ENCODE measurements at places on chromosomes 3 and 15.

DNA sequence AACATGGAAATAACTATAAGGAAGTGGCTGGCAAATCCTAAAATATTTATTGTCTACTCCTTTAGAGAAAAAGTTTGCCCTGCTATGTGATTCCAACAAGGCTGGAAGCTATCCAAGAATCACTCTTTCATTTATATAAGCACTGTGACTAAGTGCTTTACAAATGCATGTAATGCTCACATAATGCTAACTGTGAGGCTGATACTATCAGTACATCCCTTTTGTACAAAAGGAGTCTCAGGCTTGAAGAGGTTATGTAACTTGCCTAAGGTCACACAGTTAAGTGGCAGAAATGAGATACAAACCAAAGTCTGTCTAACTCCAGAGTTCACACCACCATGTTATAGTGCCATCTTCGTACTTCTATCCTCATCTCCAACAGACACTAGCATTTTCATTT, 17.0 kb downstream of the TOPBP1 start:
- DNase-seq: peak; percentile 94

GRCh38 chr3:59606638-59607266, 556.9 kb upstream of the CFAP20DC start:
- DNase-seq: no peak

DNA sequence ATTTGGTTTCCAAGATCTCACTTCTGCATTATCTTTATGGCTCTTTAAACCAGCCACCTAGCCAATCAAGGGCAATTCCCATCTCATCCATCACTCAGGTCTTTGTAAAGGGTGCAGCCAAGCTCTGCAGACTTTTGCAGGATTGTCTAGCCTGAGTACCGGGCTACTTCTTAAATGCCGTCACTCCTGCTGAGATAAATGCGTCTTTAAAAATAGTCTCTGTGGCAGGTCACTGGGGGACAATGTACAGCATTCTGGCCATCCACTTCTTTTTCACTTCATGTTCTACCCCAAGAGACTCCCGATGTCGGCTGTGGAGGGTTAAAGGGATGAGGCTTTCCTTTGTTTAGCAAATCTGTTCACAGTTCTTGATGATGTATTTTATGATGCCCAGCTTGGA, 194.7 kb downstream of the SV2B start:
- no peak for DNase-seq

- no peak for DNase-seq
Measured at GRCh38 chr3:152255290-152255689, 13.4 kb upstream of the MBNL1 start.

- DNase-seq: peak; percentile 47
Measured at GRCh38 chr3:77296527-77296926, 256.6 kb downstream of the ROBO2 start.
